Amniotic epithelial cell (primary cell): ENCODE measurements at places on chromosomes 6 and 20.

GRCh38 chr6:161542346-161542980 lies 268.6 kb upstream of the AGPAT4 start:
- DNase-seq, result no peak

DNA sequence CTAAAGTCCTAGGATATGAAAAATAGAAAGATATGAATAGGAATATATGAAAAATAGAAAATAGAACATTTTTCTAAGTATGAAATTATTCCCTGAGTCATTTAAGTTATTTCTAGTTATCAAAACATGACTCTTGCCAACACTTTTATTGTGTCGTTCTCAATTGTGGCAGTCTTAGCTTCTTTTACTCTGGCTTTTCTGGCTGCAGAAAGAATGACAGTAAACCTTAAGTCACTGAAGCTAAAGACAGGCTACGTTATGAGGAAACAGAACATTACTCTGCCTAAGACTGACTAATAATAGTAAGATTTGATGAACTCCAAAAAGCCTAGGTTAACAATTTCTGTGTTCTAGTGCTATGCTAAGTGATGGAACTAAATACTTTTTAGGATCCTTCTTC lies 74.6 kb downstream of the AIG1 start:
- DNase-seq, result no peak

DNA sequence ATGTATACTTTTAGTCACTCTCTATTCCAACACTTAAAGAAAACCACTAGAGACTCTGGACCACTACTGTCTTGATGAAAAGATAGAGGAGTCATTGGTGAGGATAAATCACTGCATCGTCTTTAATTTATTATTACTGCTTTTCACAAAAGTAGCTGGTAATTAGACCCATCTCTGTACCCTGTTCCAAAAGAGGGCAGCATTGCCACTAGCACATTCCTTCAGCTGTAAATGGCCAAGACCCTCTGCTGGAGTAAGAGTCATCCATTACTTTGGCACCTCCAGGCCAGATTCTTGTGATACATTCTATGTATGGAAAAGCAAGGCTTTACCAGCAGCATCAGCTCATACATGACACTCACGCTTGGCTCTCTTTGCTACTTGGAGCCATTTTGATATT lies 49.5 kb upstream of the PREP start:
- DNase-seq, result no peak

GRCh38 chr6:166757232-166758135 lies 130.4 kb upstream of the RPS6KA2 start:
- no peak for DNase-seq

DNA sequence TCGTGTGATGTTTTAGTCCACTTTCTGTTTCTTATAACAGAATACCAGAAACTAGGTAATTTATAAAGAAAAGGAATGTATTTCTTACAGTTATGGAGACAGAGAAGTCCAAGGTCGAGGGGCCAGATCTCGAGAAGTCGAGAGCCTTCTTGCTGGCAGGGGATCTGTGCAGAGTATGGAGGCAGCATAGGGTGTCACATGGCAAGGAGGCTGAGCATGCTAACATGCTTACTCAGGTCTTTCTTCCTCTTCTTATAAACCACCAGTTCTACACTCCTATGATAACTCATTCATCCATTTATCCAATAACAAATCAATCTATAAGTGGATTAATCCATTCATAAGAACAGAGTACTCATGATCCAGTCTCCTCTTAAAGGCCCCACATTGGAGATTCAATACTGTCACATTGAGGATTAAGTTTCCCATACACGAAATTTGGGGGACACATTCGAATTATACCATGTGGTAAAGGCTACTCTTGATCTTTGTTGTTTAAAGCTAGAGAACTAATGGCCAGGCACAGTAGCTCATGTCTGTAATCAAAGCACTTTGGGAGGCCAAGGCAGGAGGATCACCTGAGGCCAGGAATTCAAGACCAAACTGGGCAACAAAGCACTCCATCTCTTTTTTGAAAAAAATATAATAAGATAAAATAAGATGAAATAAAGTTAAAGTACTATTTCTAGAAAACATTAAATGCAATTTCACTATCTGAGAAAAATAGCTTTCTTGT lies 2.1 kb downstream of the GOPC start:
- peak; percentile 50 for DNase-seq

- no peak for DNase-seq
Observed at GRCh38 chr6:158801655-158802294, 17.4 kb downstream of the EZR start.

GRCh38 chr6:5208057-5208456 lies 52.7 kb downstream of the LYRM4 start:
- no peak for DNase-seq

DNA sequence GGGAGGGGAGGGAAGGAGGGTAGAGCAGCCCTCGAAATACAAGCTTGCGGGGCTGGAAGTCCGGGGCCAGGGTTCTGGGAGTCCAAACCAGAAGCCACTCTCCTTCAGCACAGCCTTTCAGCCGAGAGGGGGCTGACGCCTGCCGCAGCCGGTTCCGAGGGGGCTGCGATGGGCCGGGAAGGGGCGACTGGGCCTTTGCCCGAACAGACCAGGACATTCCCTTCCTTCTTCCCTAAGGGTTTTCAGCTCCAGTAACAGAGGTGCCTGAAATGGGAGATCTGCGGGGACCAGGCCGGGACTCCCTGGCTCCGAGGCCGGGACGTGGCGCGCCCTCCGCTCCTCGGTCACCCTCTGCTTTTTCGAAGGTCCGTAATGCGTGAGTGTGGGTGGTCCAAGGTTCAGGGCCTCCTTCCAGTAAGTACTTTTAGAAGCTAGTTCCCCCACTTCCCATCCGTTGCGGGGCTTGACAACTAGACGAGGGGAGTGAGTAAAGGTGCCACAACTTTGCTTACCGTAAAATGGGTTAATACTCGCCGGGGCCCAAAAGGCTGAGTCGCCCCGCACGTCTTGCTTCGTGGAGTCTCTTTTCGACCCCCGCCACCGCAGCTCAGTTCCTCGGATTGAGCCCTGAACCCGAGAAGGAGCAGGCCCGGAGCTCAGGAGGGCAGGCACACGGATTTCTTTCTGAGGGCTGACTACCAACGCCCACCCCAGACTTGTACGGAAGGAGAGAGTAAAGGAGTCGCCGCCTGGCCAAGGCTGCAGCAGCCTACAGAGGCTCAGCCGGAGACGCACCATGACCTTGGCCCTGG lies 2.9 kb upstream of the OLIG3 start:
- no peak for DNase-seq

- no peak for DNase-seq
Observed at GRCh38 chr6:37699138-37699766, 1.6 kb upstream of the MDGA1 start.

GRCh38 chr6:108806171-108806570 lies 42.1 kb upstream of the ARMC2 start:
- no peak for DNase-seq

- no peak for DNase-seq
Observed at GRCh38 chr20:55610756-55611155, 394.6 kb downstream of the CBLN4 start.

DNA sequence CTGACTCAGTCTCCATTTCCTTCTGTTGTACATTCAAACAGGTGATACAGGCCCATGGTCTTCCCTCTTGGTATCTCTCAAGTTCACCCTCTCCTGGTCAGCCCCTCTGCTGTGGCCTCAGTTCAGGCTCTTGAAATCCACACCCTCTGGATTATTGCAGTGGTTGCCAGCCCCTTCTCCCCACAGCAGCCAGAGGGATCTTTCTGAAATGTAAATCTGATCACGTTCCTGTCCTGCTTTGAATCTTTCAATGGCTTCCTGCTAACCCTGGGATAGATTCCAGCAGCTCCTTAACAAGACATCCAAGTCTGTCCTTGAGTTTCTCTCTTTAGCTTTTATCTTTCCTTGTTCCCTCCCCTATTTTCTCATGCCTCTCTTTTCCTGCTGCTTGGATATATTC lies 22.2 kb downstream of the CHMP4B start:
- no peak for DNase-seq

GRCh38 chr6:119314885-119315272 lies 34.7 kb downstream of the MAN1A1 start:
- no peak for DNase-seq

DNA sequence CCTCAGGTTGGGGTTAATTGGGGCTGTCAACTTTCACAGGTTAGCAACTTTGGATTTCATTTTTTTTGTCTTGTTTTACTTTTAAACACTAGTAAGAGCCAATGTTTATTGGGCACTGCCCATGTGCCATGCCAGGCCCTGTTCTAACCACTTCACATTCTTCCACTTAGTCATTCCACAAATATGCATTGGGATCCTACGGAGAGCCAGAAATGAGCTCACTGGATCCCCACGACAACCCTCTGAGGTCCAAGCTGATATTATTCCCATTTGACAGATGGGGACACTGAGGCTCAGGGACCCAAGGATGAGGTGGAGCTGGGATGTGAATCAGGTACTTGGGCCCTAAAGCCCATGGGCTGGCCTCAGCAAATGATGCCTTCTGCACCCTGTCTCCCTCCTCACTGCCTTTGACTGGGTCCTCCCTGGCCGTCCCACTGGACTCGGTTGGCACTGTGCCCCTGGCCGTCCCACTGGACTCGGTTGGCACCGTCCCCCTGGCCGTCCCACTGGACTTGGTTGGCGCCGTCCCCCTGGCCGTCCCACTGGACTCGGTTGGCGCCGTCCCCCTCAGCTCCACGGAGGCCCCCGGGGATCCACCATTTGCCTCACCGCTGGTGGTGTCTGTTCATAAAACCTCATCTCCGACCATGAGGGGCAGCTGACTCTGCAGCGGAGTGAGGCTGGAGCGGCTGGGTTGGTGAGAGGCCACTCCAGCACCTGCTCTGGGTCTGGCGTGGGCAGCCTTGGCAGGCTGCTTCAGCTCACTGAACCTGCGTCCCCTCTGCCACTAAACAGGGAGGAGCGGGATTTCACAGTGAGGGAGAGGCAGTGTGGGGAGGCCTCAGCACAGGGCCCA lies 4.8 kb upstream of the PMEPA1 start:
- DNase-seq, result peak; percentile 71

DNA sequence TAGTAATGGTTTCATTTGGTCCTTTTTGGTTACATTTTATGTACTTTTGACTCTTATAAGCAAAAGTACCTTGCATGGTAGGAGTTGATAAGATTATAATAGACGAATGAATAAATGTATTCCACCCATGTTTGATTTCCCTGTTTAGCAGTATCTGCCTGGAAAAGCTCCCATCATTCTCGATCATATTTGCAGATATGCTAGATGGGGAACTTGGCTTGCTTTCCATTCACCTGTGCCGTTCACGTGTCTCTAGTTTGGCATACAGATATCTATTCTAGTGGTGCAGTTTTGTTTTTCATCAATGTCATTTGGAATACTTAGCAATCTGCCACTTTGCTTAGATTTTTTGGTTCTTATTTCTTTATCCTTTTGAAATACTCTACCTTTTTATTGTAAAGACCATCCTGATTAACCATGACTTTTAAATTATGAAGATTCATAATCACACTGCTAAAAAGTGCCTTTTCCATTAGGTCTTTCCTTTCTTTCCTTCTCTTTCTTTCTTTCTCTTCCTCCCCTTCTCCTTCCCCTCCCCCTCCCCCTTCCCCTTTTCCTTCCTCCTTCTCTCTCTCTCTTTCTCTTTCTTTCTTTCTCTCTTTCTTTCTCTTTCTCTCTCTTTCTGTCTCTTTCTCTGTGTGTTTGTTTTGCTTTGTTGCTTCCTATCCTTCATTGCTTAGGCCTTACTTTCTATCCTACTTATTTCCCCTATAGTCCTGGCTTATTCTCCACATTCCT lies 40.4 kb downstream of the ANKS1A start:
- no peak for DNase-seq

DNA sequence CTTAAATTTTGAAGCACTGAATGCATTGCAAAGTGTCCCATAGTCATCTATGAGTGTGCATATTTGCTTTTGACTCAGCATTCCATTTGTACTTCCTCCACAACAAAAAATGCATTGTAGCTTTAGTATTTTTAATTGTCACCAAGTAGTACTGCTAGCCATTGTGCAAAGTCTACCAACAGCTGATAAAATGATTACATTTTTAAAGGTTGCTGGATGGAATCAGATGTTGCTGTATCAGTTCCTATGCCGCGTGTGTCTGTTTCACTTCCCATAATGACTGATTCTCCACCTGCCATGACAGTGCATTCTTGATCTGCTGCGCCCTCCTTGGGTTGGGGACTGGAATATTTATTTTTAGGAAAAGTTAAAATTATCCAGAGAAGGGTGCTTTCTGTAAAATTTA lies 41.2 kb downstream of the SLX4IP start:
- DNase-seq, result no peak

- peak; percentile 82 for DNase-seq
Observed at GRCh38 chr6:90288404-90288803, 8.2 kb downstream of the BACH2 start.

- no peak for DNase-seq
Observed at GRCh38 chr20:55888685-55889084, 116.6 kb downstream of the CBLN4 start.

GRCh38 chr6:6176586-6177228 lies 143.8 kb downstream of the F13A1 start:
- DNase-seq, result no peak

DNA sequence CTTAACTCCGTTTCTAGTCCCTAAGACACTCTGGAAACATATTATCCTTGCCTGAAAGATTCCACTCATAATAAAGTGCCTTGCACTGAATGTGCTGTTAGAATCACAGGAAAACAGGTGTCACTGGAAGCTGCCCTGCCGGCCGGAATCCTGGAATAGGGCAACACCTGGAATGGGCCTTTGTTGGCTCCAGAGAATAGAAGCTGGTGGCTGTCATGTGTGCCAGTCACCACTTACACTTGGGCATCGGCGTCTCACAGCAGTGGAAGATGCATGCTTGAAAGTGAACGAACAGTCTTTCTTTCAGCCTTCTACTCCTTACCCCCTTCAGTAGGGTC lies 90.8 kb upstream of the AFDN start:
- DNase-seq, result no peak

GRCh38 chr6:13838616-13839015 lies 24.3 kb upstream of the MCUR1 start:
- DNase-seq, result no peak

- no peak for DNase-seq
Observed at GRCh38 chr6:28537509-28538140, 11.9 kb downstream of the GPX5 start.

- no peak for DNase-seq
Observed at GRCh38 chr20:38724626-38725147, 401 bp downstream of the SLC32A1 start.

- DNase-seq, result no peak
Observed at GRCh38 chr6:55919716-55920308, 44.4 kb upstream of the BMP5 start.

DNA sequence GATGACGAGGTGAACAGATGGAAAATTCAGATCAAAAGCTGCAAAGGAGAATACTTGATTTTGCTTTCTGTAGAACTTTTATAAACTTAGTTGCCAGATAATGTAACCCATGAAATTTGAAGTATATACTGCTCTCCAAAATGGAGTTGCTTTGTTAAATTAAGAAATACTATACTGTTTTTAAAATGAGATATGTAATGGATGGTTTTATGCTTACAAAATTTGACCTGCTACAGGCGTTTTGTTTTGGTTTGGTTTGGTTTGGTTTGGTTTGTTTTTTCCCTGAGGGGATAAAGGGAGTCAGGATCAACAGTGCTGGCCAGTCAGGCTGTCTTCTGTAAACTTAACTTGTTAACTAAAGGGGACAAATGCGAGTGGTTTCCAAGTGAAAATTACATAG lies 55.6 kb upstream of the KIF25 start:
- no peak for DNase-seq
